Hindlimb muscle (tissue), 1 donor: ENCODE measurements at places on chromosomes 2 and 18.

DNA sequence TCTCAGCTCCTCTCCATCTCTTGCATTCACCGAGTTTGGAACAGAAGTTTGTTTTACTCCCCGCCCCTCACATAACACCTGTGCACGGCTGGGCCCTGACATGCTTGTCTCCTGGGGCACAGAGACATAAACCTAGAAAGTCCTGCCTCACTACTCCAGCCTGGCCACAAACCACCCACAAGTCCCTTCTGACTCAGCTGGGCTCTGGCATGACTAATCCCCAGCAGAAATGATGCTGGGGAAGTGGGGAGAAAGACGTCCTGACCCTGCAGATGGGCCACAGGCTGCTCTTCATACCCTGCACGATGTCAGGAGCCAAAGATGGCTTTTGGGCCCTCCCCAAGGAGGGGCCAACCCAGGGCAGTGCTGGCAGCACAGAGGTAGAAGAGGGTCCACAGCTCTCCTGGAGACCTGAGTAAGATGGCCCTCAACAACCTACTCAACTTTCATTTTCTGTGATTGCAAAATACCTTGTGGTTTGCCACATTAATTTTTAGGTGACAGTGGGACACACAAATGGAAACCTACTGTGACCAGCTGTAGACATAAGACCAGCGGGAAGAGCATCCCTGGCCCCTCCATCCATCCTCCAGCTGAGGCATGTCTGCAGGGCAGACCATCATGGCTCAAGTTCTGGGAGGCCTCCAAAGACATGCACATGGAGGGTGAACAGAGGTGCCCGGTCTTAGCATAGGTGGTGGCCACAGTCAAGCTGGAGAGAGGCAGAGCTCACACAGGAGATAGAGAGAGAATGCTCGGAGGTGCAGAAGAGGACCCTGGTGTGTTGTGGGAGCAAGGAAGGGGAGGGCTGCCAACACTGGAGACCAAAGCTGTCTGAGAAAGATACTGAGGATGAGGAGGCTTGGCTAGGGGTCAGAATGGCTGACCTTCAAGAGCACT, 40.0 kb downstream of the DNMT3A start:
- DNase-seq, result no peak

DNA sequence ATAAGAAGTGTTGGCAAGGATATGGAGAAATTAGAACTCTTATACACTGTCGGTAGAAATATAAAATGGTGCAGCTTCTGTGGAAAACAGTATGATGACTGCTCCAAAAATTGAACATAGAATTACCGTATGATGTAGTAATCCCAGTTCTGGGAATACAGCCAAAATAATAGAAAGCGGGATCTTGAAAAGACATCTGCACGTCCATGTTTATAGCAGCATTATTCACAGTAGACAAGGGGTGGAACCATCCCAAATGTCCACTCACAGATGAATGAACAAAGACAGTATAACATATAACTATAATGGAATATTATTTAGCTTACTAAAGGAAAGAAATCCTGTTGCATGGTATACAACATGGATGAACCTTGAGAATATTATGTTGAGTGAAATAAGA, 257.7 kb downstream of the TDRD15 start:
- peak; percentile 85 for DNase-seq

DNA sequence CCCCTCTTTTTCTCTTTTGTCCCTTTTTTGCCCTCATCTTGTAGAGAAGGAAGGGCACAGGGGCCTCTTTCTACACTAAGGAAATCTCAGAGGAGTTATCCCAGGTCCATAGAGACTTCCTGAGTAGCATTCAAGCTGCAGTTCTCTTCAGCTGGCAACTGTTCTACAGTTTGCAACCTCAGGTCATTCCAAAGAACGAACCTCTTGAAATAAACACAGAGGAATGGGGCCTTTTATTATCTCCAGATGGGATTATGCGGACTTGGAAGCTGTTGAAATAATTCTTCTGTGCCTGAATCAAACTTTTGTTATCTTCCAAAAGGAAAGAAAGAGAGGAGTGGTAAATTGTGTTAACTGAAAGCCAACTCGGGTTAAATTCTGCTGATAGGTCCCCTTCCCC, 31.0 kb upstream of the NFE2L2 start:
- DNase-seq, result peak; percentile 48

- DNase-seq, result no peak
Measured at GRCh38 chr2:37560863-37561614, 110.4 kb downstream of the CDC42EP3 start.

GRCh38 chr2:160632084-160632975, 138.7 kb upstream of the RBMS1 start:
- no peak for DNase-seq

DNA sequence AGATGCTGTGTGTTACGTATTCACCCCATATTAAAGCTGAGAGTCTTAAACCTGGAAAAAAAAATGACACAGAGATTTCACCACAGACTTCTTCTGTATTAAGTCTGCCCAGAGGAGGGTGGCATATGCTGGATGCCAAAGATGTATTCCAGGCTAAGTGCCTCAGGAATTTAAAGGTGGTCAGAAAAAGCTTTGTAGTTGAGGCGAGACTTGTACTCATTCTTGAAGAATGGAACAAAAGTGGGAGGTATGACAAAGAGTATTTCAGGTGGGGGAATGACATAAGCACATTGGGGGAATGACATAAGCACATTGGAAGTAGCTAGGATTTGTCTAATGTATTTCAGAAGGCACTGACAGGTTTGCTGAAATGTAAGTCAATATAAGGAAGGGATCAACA, 98.6 kb downstream of the BABAM2 start:
- DNase-seq, result no peak

- no peak for DNase-seq
Measured at GRCh38 chr18:26978812-26979341, 113.4 kb upstream of the AQP4 start.

GRCh38 chr2:181857483-181857882, 34.0 kb upstream of the ITPRID2 start:
- no peak for DNase-seq

DNA sequence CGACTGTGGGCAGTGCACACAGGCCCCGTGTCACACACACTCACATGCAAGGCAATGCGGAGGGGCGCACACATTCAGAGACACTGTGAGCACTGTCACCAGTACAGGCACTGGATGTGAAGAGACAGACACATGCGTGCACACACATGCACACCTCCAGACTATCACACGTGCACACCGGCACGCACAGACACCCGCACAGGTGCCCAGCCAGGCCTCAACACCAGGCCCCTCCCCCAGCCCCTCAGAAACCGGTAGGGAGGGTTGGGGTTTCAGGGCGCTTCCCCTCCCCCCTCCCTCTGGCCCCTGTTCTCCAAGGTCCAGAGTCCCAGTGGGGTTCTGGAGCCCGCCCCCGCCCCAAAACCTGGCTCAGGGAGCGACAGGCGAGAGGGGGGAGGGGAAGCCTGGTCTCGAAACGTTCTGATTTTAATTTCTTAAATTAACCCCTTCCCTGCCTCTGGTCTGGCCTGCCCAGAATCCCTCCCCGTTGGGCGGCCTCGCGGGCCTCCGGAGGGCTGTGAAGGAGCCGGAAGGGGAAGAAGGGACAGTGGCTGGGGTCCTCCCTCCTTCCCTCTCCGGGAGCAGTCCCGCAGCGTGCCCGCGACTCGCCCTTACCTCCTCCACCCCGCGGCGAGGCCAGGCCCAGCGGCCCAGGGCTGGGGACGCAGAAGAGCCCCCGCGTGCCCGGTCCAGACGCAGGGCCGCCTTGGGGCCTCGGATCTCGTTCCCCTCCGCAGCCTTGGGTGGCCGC, 558 bp downstream of the FBXO41 start:
- no peak for DNase-seq

DNA sequence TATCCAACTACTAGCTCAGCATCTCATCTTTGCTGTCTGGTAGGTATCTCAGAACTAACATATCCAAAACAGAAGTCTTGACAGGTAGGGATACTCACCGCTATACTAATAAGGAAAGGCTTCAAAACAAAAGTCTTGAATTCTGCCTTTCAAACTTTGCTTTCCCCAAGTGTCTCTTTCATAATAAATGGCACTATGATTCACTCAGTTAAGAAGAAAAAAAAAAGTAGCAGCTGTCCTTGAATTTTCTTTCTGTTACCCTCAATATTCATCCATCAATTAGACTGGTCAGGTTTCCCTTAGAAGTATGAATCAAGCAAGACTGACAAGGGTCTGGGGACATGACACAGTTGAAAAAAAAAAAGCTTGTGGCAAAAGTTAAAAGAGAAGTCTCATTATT, 175.1 kb downstream of the GULP1 start:
- DNase-seq, result no peak

- DNase-seq, result no peak
Measured at GRCh38 chr2:181231886-181232621, 225.1 kb upstream of the ITGA4 start.

DNA sequence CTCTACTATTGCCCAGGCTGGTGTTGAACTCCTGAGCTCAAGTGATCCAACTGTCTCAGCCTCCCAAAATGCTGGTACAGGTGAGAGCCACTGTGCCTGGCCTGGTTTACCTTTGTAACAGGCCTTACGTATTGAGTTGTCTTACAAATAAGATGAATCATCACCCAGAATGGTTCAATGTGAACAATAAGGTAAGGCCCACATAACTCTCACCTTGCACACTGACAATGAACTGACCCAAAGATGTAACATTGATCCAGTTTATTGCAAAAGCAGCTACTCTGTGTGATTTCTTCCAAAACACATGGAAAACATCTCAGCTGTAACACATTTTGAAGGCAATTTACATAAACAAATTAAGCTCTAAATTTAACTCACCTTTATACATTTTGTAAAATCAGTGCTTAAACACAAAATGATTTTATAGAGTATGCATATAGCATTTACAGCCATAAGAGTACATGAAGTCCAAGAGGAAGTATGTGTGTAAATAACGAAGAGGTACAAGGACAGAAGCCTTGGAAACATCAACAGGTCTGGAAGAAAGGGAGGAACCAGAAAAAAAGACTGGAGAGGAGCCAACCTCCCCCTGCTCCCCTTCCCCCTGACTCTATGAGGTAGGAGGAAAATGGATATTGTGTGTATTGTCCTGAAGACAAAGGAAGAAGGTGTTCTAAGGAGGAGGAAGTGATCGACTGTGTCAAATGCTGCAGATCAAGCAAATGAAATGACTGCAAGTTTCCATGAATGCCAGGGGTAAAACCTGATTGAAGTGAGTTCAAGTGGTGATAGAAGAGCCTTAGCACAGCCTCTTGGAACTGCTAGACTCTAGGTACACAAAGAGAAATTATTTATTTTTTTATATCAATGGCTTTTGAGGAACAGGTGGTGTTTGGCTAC, 5.6 kb upstream of the WDFY1 start:
- DNase-seq, result no peak

DNA sequence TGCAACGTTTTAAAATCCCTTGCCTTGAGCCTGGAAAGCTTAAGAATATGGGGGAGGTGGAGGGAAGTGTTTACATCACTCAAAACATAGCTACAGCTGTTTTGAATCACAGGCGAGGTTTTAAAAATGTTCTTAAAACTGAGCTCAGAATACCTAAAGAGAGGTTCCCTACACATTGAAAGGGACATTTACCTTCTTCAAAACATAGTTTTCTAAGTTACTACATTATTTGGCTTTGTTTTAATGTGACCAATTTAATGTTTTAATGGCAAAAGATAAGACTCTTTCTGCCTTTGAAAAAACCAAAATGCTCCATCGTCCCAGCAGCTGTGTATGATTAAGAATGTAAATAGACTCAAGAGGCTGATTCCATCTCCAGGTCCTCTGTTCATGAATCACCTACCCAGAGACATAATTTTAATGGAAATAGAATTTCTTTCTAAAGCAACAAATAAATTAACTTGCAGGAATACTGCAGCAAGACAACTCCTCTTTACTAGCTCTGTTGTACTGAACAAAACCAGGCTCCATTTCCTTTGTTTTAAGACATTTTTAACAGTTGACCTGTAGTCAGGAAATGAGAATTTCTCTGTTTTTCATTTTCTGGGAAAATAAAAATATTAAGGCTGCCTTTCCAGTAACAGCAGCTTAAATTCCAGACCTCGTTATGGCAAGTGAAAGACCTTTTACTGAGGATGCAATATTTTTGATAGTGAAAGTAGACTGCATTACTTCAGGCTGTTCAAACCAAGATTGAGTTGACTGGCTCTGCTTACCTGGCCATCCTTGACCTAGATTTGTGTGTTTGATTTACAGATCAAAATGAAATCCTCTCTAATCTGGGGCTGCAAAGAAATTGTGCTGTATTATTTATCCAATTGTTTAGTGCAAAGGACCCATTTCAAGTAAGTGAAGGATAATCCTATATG, 33.7 kb upstream of the WDR75 start:
- DNase-seq, result peak; percentile 72

GRCh38 chr18:68448736-68449135, 266.2 kb downstream of the TMX3 start:
- DNase-seq, result no peak

GRCh38 chr2:222745836-222746559, 74.5 kb downstream of the MOGAT1 start:
- DNase-seq, result no peak

- DNase-seq, result peak; percentile 92
Measured at GRCh38 chr2:55112229-55113031, 62.2 kb upstream of the RTN4 start.

DNA sequence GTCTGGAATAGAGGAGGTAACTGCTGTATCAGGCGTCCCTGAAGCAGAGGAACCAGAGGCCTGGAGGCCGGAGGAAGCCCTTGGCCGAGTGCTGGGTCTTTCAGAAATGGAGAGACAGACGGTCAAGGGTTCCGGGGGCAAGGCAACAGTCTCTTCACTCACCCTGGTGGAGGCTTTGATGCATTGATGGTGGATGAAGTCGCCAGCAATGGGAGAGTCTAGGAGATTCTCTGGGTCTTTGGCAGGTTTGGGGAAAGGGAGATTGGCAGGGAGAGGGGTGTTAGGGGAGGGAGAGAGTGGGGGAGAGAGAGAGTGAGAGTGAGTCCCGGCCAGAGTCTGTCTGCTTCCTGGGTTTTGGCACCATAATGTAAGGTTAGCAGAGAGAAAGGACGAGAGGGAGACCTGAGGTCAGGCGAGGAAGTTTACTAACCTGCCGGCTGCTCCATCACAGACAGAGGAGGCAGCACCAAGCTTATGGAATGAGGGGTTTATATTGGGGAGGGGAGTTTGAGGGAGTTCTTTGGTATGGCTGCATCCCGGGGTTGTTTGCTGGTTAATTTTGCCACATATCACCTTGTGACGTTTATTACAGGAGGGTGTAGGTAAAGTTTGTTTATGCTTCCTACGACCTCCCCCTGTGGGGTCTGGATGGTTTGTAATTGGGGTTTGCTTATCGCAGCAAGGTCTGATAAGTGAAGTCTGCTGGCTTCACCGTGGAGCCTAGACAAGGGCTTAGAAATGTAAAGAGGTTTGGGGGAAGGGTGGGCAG, 19.6 kb downstream of the COMMD1 start:
- no peak for DNase-seq

- DNase-seq, result peak; percentile 67
Measured at GRCh38 chr18:37778417-37779165, 213.0 kb upstream of the CELF4 start.

- no peak for DNase-seq
Measured at GRCh38 chr2:58515827-58516573, 274.9 kb upstream of the FANCL start.

DNA sequence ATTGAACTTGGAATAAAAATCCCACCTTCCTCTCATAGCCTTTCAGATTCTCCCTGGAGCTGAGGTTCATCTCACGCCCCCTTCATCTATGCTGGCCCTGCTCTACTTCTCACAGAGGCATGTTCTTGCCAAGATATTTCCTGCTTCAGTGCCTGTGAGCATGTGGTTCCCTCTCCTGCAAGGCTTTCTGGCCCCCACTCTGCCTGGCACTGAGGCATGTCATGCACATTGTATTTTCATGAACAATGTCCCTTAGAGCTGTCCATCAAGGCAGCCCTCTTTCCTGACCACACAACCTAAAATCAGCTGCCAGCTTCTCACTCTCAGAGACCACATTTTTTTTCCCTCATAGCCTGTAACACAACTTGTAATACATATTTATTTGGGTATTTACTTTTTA, 18.0 kb upstream of the HK2 start:
- no peak for DNase-seq
